ENCODE measurements at places on chromosomes 2 and 18.
A peak's percentile ranks its signal among the peaks of the same experiment; 100 is the strongest.

DNA sequence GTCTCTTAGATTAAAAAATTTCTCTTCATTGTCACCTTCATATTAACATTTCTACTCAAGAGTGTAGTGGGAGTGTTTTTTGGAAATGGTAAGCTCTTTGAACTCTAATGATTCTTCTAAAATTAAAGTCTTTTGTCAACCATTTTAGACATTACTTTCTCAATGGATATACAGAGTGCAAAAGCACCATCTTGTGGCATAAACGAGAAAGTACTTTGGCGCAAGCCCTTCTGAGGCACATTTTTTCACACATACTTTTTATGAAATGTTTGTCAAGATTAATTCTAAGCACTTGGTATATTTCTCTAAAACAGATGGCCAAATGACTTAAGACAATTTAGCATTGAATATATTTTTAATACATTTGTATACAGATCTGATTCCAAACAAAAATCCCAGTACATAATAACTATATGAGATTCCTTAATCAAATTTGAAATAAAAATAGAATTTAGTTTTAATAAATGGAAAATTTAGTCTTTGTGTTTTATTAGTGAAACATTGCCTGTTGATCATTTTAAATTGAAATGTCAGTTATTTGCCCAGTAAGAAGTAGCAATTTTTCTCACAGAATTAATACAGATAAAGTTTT is 63.3 kb upstream of the GALNT5 start:
- DNase-seq, result peak; percentile 5

DNA sequence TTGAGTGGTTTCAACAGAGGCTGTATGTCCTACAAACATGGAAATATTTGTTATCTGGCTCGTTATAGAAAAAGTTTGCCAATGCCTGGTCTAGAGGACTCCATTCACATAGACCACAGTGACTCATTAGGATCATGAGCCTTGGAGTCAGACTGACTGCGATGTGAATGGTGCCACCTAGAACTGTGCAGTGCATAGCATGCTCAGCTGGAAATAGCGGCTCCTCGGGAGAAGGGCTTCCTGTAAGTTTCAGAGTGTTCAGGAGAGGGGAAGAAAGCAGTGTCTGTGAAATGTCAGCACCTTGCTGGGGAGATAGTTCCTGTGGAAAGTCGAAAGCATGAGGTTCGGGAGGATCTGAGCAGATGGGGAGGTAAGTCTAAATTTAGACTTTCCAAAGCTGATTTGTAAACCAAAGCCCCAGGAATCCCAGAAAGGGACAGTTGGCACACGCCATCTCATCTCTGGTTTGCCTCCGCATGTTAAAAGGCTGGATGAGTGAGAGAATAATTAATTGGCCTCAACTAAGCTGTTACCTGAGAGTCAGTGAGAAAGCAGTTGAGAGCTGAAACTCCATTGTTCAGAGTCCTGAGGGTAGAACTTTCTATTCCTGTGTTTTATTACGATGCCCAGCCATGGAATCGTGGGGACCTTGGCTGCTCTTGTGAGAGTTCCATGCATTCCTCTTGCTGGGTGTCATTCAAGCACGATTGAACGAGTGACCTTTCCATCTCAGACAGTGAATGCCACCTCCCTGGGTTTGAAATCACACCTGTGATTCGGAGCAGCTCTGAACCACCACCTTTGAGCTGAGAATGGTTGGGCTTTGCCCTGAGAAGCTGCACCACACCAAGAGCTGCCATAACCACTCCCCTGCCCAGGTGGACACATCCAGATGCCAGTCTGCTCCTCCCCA is 99.5 kb downstream of the MAPK4 start:
- no peak for DNase-seq

- no peak for DNase-seq
Measured at GRCh38 chr2:46098621-46099062, 198.6 kb upstream of the EPAS1 start.

DNA sequence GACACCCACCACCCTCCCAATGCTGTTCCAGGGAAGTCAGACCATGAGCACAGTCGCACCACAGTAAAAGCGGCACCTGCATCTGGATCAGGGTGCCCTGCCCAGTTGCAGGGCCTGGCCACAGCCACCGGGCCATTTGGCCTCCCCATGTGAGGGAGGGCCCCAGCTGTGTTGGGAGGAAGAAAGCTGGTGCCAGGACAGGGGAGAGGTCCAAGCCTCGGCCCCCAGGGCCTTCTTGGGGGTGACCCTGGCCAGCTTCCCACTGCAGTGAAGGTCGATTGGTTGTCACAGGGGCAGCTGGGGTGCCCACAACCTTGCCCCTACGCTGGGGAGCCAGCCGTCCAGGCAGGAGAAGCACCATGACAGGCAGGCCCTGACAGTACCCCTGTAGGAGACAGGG is 183.2 kb upstream of the RAB6C start:
- DNase-seq, result no peak

DNA sequence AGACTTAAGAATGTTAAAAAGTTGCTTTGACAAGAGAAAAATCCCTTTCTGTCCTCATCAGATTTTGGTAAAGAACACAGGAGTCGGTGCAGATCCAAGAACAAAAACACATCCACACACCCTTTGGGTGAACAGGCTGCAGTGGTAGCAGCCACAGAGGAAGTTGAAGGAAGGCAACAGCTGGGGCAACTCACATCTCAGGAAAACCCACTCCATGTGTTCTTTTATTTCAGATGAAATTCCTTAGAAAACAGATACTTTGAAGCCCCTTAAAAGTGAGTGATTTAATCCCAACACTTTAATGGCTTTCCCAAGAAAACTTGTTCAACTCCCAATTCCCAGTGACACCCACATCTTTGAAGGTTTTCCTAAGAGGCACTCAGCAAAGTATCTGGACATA is 271.3 kb downstream of the ICOS start:
- no peak for DNase-seq

GRCh38 chr2:176931588-176932563 is 280.7 kb upstream of the HNRNPA3 start:
- peak; percentile 25 for DNase-seq

DNA sequence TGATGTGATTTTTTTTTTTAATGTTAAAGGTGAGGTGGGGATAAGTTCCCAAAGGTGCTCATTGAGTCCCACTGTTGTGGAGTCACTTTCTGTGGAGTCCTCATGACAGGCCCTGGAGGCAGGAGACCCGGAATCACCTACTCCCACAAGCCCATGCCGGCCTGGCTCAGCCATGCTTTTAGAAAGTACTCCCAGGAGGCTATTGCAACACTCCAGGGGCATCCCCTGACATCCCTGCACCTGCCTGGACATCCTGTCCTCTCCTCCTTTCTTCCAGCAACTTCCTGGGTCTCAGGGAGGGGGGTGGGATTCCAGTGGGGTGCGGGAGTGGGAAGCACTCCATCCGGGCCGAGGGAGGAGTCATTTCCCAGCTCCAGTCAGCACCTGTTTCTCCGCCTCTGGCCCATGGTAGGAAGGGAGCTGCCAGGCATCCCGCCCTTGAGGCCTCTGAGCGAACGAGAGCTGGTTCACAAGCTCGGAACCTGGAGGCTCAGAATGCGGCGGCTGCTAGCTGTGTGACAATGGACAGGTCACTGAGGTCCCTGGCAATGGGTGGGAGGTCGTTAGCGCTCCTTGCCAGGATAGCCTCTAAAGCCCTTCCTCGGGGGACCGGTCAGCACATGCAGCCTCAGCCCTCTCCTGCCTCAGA is 163.9 kb upstream of the ID2 start:
- DNase-seq, result no peak

GRCh38 chr2:235811446-235812184 is 317.8 kb downstream of the AGAP1 start:
- DNase-seq, result no peak
